NCI-H187 treated with DMSO at 0.1 percent for 48 hours (cell line): ENCODE measurements at places on chromosomes 13 and 19.
A peak's percentile ranks its signal among the peaks of the same experiment; 100 is the strongest.

DNA sequence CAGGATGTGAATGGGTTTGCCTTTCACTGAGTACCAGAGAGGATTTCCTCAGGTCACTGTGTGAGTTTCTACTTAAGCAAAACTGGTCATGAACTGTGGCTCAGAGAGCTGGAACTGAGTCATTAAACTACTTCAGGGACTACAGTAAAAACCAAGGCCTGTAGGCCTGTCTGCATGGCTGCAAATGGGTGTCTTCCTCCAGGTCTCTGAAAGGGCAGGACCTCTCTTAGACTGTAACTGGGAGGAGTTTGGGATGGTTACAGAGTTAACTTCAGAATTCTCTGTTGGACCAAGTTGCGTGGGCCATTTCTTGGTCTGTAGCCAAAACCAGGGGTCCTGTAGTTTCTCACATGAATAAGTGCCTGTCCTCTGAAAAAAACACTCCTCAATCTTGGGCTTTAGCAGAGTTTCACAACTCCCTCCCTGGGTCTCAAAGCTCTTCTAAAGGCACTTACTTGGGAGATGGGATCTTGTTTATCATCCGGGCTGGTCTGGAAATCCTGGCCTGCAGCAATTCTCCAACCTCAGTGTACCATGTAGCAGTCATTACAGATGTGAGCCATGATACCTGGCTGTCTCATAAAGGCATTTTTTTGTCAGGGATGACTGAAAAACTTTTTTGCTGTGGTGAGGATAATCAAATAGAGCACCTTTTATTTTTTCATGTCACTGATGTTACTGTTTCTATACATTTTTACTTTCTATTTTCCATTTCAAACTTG is 19.7 kb downstream of the ZNF714 start:
- no peak for DNase-seq

- DNase-seq, result no peak
Measured at GRCh38 chr13:35724446-35724845, 248.0 kb upstream of the MAB21L1 start.

DNA sequence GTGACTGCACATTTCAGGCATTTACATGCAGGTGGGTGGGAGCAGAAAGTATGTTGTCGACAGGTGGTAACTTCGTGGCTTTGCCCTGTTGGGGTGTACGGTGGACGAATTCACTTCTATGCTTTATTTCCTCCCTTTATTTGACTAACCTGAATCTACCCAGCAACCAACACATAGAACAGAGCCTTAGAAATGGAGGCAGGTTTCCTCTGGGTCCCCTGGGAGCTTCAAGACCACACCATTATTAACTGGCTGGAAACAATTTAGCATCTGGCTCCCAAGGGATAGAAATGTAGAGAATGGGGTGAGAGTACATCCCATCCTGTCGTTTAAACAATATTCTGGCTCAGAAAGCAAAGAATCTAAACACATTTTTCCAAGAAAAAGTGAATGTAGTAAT is 244.4 kb downstream of the DLEU7 start:
- no peak for DNase-seq

DNA sequence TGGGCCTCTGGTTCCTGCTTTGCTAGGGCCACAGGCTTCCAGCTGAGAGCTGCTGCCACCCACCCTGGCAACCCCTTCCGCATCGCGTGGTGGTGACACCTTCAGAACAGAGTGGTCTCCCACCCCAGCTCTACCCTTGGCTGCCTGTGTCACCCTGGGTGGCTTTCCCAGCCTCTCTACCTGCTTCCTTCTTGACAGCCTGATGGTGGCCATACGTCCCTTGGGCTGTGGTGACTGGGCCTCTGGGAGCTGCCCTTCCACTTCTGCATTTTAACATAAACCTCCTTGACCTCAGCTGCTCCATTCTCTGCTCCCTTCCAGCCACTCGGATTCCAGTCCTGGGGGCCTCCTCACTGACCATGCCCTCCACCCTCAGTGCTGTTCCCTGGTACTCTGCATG is 17.0 kb downstream of the PAK4 start:
- DNase-seq, result no peak

DNA sequence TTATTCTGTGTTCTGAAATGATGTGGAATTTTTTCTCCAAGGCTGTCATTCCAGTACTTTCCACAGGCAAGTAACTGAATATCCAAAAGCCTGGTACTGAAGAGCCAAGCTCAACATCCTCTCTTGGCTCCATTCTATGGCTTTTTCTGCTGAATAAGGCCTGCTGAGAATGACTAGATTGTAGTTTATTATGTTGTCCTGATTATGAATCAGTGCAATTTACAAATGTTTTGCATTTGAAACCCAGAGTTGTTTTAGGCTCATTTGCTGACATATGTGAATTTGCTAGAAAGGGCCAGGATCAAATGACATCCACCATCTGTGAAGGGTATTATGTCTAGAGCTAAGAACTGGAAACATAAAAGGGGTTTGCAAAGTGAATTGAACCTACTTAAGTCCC is 596.6 kb downstream of the KCTD12 start:
- DNase-seq, result no peak

DNA sequence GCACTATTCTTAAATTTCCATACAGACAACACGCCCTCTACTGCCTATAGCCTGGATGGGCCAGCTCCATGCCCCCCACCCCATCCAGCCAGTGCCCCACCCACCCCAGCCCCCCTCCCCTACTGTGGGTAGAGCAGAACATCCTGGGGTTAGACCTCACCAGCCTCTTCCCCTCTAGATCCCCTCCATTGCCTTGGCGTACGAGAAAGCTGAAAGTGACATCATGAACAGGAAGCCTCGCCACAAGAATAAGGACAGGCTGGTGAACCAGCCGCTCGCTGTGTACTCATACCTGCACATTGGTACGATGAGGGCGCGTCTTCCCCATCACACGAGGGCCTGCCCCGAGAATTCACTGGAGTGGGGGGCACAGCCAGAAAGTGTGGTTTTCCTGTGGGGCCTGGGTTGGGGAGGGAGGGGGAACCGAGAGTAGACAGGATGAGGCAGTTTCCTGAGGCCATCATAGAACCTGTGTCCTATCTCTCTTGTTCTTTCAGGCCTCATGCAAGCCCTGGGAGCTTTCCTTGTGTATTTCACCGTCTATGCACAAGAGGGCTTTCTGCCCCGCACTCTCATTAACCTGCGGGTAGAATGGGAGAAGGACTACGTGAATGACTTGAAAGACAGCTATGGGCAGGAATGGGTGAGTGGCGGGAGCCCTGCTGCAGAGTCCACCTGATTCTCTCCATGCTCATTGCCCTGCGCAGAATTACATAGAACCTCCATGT is 29.1 kb downstream of the ATP12A start:
- no peak for DNase-seq

GRCh38 chr19:54660964-54661363 is 1.8 kb upstream of the LILRB4 start:
- DNase-seq, result no peak

- DNase-seq, result no peak
Measured at GRCh38 chr13:105363261-105364190, 1171.9 kb downstream of the EFNB2 start.

DNA sequence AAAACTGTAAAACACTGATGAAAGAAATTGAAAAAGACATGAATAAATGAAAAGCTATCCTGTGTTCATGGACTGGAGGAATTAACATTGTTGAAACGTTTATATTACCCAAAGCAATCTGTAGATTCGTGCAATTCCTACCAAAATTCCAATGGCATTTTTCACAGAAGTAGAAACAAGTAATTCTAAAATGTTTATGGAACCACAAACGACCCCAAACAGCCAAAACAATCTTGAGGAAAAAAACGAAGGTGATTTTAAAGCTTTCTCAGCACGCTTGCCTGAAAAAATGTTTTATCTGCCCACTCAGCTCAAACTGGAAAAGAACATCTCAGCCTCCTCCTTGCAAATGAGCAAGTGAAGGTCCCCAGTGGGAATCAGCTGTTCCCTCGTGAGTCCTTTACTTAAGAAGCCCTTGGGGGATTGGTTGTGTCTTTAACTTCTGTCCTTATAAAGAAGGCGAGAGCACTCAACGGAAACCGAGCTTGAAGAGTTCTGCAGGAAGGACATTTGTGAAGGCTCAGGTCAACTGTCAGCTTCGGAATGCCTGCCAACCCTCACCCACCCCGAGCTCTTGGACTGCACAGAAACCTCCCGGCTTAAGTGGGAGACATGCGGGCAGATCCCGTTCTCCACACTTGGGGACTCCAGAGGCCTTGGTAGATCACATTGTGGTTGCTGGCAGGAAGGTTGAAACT is 256.0 kb upstream of the IRS2 start:
- no peak for DNase-seq

DNA sequence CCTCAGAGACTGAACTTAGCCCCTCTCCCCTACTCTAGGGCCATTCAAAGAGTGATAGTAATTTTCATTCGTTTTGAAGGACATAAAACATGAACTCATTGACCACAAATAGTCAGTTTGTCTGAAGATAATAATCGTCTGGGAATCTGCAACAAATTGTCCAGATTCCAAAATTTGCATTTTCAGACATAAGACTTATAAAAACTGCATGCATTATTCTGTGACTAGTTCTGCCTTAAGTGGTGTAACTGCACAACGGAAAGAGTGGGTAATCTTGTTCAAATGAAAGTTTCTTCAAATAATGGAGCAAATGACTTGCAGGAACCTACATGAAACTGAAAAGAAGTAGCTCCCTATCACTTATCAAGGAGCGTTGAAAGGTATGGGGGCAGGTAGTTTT is 8.4 kb downstream of the CSNK1A1L start:
- no peak for DNase-seq

DNA sequence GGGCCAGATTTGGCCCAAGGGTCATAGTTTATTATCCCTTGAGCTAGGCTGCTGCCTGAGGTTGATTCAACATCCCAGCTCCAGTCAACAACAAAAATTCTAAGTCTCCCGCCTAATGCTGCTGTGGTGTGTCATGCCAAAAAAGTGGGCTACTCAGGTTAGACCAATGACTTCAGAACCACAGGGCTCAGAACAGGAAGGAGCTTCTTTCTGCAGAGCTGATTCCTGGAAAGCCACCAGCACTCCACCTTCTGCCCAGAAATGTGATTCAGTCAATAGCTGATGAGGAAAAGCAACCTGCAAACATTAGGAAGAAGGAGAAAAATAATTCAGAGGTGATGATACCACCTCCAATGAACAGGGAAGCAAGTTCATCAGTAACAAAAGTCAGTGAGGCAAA is 56.1 kb upstream of the SERPINE3 start:
- no peak for DNase-seq

DNA sequence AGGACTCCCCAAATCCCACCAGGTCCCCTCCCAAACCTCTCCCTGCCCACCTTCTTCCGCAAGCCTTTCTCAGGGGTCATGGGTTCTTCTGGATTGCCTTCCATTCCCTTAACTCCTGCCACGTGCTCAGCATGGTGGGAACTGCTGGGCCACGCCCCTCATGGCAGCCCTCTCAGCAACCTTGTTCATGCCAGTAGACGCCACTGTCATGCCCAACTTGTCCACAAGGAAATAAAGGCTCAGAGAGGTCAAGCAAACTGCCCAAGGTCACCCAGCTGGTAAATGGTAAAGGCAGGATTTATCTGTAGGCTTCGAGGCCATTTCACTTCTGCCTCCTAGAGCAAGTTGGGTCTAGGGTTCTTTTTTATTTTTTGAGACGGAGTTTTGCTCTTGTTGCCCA is 10.9 kb downstream of the PRAM1 start:
- DNase-seq, result no peak

- DNase-seq, result peak; percentile 17
Measured at GRCh38 chr13:90846936-90847335, 500.6 kb upstream of the MIR17HG start.

GRCh38 chr13:89150362-89150761 is 1479.2 kb downstream of the SLITRK5 start:
- DNase-seq, result no peak

- DNase-seq, result no peak
Measured at GRCh38 chr13:97934590-97934989, 18.9 kb upstream of the IPO5 start.

DNA sequence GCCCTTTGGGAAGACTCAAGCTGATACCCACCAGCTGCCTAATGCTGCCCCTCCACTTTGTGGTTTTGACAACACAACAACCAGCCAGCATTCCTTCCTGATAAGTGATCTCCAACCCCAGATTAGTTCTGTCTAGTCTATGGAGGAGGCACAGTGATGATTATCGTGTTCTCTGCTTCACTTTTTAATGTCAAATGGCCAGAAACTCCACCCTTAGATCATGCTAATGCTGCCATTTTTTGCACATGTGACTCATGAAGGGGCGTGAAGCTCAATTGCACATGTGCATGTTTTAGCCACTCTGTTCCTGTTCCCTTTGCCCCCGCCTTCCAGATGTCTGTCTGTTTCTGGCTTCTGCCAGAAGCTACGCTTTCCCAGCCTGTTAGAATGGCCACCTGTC is 199.8 kb downstream of the COG6 start:
- DNase-seq, result no peak

DNA sequence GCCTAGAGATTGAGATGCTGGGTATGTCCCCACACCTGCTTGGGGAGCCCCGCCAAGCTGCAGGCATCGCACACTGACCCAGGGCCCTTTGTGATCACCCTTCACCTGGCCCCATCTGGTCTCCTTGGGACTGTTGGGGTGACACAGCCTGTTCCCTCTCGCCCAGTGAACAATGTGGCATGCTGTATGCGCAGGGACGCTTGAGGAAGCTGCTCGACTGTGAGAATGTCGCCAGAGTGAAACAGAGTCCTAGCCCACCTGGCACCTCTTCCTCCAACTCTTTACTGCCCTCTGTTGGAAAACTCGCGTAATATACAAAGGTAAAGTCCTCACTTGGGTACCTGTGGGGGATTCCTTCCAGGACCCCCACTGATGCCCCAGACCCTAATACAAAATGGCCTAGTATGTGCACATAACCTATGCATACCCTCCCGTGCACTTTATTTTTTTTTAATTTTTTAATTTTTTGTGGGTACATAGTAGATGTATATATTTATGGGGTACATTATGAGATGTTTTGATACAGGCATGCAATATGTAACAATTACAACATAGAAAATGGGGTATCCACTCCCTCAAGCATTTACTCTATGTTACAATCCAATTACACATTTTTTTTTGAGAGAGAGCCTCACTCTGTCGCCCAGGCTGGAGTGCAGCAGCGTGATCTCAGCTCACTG is 9.0 kb downstream of the BLOC1S3 start:
- DNase-seq, result no peak

DNA sequence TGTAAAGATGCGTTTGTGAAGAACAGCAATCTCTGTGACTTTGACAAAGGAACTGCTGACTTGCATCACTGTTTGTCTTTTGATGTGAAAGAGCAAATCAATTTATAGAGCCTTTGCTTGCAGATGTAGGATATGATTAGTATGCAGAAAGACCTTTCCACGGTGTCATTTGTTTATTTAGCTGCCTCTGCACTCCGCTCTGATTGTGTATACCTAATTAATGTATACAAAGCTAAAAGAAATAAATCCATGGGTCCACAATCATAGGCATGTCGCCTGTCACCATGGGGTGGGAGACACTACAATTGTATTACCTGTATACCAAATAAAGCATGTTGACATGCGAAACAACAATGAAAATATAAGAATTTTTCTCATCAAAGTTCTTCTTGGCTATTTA is 410.7 kb downstream of the MZT1 start:
- DNase-seq, result no peak
